ENCODE measurements at places on chromosomes 2 and 18. TPM values are rescaled to one million over a fixed set of nuclear protein-coding genes. Genes with fewer than 3 reads are reported as not detected.

- no peaks in the 10 kb centered on the region for H3K4me1 ChIP-seq
- H3K4me3 ChIP-seq = no peak overlapping the region
- no peaks in the 10 kb centered on the region for H3K27me3 ChIP-seq
- H3K36me3 ChIP-seq = no peaks in the 10 kb centered on the region
Observed at GRCh38 chr2:186724736-186725135, 30.9 kb downstream of the FAM171B start.

The C2orf66 gene
- not detected for total RNA-seq

DNA sequence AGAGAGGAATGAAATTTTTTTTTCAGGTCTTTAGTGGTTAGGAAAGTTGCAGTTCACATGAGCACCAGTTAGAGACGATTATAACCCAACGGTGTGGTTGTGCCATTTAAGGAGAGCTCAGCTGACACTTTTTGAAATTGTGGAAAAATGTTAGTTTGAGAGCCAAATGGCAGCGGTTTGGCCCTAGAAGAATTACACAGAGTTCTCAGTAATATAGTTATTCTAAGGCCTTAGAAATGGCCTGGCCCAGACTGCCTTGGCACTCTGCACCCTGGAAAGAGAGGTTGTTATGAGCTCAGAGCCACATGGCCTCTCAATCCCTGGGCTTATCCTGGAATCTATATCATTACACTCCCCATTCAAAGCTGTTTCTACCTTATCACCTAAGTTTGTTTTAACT, 117.4 kb downstream of the RHBDD1 start:
- no peak overlapping the region for H3K4me3 ChIP-seq
- H3K36me3 ChIP-seq = no peaks in the 10 kb centered on the region
- H3K4me1 ChIP-seq = no peaks in the 10 kb centered on the region

DNA sequence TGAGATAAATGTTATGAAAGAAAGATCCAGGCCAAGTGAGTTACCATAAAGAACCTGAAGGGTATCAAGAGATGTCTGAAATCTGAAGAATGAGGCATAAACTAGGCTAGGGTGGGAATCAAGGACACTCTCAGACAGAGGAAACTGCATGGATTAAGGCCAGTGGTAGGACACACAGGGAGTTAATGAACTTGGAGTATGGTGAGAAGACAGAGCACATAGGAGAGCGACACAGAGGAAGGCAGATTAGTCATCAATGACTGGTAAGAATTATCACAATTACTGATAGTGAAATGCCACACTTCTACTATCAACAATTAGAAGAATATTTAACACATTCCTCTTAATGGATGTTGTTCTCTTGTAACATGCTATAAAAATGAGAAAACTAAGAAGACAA, 76.9 kb downstream of the TTC21B start:
- no peak for DNase-seq
- no peak overlapping the region for H3K27ac ChIP-seq
- no peaks in the 10 kb centered on the region for H3K4me1 ChIP-seq
- no peaks in the 10 kb centered on the region for H3K27me3 ChIP-seq

- H3K27me3 ChIP-seq = no peaks in the 10 kb centered on the region
- no peaks in the 10 kb centered on the region for H3K36me3 ChIP-seq
- no peak overlapping the region for H3K27ac ChIP-seq
- DNase-seq = peak; percentile 30
- no peak overlapping the region for H3K4me3 ChIP-seq
Observed at GRCh38 chr18:10182009-10182624, 268.3 kb downstream of the VAPA start.

GRCh38 chr18:22277758-22278157, 108.4 kb downstream of the GATA6 start:
- H3K4me3 ChIP-seq = no peak overlapping the region
- no peaks in the 10 kb centered on the region for H3K27me3 ChIP-seq
- H3K36me3 ChIP-seq = no peaks in the 10 kb centered on the region
